A172 (cell line): ENCODE measurements at places on chromosomes 7 and 10. TPM values are rescaled to one million over a fixed set of nuclear protein-coding genes. Genes with fewer than 3 reads are reported as not detected.
A peak's percentile ranks its signal among the peaks of the same experiment; 100 is the strongest.

- no peak for DNase-seq
Measured at GRCh38 chr10:19209319-19209718, 160.7 kb downstream of the MALRD1 start.

- DNase-seq = no peak
Measured at GRCh38 chr7:27122077-27122910, 8.3 kb downstream of the HOXA4 start.

DNA sequence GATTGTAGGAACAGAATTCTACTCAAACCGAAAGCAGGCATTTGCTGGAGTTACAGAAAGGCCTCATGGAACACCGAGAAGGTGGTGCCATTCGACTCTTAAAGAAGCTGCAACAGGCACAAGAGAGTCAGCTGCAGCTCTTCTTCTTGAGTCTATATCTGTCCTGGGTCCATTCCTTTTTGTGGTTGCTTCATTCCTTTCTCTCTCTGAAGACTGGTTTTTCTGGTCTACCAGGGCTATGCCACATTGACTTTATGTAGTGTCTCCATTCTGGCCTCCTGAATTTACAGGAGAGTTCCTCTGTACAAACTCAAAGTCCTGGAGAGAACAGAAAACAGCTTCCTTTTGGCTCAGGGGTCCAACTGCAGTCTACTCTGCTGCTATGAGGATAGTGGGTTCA, 132.8 kb downstream of the CFTR start:
- no peak for DNase-seq

The ADGRA1 gene
- 0.24 and 0.43 TPM in 2 replicates for total RNA-seq

The FAM107B gene
- total RNA-seq = 18.2 and 24.3 TPM in 2 replicates

DNA sequence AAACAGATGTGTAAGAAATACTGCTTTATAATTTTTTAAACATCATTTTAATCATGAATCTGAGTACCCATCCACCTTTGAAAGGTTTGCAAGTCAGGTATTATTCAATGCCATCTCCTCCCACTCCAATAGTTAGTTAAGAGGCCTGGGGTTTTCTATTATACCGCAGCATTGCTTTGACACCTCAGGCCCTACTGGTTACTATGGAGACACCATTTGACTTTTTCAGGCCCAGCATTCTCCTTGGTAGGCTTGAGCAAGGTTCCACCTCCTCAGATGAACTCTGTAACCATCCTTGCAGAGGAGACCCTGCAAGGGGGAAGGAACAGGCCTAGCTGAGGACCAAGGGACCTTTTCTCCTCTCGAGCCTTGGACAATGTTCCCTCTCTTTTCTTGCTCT, 326.9 kb upstream of the NPSR1 start:
- no peak for DNase-seq

DNA sequence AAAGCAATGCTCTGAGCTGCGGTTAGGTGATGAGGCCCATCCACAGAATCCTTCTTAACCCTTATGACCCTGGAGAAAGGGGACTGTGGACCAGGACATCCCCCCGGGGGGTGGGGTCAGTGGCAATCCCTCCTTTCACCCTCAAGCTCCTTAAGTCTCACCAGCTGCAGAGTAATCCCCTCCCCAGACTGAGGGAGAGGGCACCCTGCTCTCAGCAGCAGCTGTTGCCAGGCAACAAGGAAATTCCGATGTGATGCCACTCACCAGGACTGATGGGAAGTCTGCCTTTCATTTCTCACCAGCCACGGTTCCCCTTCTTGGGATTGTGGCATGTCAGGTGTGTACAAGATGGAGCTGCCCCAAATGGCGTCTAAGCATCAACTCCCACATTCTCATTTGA, 129.6 kb downstream of the DOCK1 start:
- DNase-seq = no peak

GRCh38 chr7:73815436-73815835, 15.4 kb upstream of the CLDN4 start:
- no peak for DNase-seq

DNA sequence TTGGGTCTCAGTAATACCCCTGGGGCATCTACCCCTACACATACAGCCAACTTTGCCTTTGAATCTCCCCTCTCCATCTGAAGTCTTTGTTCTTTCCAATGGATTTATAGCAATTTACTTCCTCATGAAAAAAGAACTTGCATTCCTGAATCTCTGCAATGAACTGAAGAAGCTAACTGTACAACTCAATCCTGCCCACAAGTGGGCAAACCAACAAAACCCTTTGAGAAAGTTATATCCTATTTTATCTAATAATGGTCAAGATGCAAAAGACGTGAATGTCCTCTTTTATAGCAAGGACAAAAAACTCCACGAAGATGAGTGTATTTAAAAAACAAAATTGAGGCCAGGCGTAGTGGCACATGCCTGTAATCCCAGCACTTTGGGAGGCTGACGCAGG, 991.3 kb downstream of the LRMDA start:
- no peak for DNase-seq

DNA sequence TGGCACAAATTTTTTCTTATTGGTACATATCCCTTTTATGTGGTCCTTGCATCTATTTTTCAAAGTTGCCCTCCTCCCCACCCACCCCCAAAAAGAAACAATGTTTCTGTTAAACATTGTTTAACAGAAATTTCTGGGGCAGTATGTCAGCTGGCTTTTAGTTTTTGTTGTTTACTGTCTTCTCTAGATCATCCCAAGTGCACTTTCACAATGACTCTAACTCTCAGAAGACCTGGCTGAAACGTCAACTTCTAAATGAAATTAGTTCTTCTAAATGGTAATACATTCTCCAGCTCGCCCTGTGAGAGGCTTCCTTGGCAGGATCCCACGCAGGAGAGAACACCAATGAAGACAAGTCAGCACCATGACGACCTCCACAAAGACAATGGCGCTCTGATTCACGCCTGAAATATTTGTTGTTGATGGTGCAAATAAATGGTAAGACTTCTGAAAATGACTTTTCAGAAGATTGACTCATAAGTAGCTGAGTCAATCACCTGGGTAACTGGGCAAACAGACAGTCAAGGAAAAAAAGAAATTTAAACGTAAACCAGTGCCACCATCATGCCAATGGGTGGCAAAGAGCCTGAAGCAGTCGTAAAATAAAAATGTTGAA, 293.7 kb downstream of the FZD1 start:
- DNase-seq = peak; percentile 97

DNA sequence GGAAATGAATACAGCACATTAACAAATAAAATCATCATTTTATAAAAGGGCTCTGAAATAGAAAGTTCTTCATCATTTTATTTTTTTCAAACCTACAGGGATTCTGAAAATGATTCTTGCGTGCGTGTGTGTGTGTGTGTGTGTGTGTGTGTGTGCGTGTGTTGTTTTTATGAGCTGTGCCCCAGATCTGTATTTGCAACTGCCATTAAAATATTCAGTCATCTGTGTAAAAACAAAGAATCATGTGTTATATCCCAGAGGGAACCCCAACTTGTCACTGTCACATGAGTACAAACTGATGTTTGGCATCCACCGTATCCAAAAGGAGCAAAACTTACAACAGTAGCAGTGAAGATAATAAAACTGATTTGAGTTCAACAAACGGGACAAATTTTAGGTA, 635.4 kb upstream of the PFKP start:
- DNase-seq = no peak

- DNase-seq = no peak
Measured at GRCh38 chr7:17123020-17123419, 175.4 kb upstream of the AHR start.

The CYP2C19 gene
- total RNA-seq = not detected in 2 replicates
